Stimulated activated CD4-positive, alpha-beta T cell treated with anti-CD3 and anti-CD28 coated beads, Interleukin-15, amount 100 ng/mL, for 24 hours (primary cell): ENCODE measurements at places on chromosomes 7 and 10.

GRCh38 chr7:43104874-43105520 is 7.5 kb upstream of the HECW1 start:
- DNase-seq, result no peak

DNA sequence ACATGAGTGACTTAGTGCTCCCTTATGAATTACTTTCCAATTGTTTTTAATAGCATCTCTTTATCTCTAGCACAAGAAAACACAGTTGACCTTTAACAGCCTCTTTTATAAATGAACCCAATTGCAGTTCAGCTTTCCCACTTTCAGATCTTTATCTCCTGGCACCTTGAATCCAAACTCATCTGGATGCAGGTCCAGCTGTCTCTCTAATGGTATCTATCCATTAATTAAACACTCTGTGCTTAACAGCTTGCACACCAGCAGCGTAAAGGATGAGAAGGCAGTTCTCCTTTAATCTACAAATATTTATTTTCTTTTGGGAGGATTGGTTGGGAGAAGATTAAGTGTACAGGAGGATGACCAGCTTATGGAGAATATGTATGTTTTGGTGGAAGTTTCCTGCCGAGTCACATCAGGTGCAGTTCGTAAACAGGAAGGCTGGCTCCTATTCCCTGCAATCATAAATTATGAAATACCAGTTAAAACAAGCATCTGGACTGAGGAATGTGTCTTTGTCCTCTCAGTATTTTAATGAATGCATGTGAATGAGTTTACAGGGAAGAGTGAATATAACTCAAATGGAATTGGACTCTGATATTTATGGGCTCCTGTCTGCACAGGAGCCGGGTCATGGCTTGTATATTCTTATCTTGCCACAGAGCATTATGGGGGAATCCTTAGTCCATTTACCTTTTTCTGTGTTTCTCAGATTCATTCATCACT is 232.7 kb downstream of the PHF14 start:
- DNase-seq, result no peak

GRCh38 chr10:13439313-13440184 is 89.3 kb downstream of the BEND7 start:
- DNase-seq, result peak; percentile 31

DNA sequence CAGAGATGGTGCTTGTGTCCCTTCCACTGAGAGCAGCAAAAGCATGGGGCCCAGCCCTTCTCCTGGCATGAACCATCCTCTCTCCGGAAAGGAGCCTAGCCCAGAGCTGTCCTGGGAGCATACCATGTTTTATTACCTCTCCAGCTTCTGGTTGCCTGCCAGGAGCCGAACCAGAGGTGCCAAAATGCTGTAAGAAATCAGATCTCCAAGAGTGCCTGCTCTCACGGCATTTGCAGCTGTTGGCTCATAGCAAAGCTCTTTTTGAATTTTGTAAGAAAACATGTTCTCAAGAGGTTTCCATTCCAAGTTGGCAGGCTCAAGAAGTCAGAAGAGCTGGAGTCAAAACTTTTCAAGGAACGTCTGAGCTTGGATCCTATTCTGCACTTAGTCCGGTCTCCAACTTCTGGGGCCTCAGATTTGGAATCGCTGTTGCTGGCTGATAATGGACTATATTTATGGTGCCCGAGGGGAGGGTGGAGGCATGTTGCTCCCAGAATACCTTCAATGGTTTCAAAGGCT is 211.7 kb upstream of the MKI67 start:
- DNase-seq, result no peak

GRCh38 chr10:33341637-33342036 is 7.2 kb upstream of the NRP1 start:
- no peak for DNase-seq

DNA sequence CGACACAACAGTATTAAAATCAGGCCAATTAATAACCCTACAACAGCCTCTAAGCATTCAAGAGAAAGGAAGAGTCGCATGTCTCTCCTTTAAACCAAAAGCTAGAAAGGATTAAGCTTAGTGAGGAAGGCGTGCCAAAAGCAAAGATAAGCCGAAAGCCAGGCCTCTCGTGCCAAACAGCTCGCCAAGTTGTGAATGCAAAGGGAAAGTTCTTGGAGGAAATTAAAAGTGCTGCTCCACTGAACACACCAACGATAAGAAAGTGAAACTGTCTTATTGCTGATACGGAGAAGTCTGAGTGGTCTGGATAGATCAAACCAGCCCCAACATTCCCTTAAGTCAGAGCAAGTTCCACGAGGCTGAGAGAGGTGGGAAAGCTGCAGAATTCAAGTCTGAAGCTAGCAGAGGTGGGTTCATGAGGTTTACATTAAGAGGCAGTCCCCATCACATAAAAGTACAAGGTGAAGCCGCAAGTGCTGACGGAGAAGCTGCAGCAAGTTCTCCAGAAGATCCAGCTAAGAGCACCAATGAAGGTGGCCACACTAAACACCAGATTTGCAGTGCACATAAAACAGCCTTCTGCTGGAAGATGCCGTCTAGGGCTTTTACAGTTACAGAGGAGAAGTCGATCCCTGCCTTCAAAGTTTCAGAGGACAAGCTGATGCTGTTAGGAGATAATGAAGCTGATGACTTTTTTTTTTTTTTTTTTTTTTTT is 194.8 kb downstream of the MAD1L1 start:
- DNase-seq, result peak; percentile 15

DNA sequence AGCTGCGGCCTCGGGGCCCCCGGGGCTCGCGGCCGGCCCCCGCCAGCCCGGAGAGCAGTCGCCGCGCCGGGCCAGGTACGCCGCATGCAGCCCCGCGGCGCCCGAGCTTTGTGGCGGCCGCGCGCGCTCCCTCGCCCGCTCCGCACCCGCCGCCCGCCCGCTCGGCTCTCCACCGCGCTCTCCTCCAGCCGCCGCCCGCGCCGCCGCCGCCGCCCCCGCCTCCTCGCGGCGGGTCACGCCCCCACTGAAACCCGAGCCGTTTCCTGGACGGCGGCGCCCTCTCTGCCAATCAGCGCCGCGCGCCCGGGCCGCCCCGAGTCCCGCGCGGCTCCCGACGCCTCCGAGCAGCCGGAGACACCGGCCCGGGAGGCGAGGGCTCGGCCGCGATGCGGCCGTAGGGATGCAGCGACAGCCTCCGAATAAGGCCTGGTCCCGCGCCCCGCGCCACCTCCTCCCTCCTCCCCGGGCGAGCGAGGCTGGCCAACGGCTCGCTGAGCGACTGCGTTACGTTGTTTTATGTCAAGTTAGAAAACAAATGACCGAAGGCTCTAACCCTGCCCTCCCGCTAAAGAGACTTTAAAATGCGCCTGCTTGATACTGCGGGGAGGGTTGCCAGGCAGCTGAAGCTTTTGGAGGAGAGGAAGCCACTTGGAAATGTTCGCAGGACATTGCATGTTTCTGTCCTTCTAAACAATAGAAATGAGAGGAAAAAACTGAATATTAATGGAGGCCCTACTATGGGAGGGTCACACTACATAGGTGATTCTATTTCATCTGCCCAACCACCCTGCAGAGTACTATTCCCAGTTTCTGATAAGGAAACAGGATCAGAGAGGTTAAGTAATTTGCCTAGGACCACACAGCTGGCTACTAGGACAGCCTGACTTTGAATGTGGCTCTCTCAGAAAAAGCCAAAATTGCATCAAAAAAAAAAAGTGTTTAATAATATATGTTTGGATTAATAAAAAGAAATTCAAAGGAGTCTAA is at the start of gene FGFR2:
TSS of gene FGFR2 (minus strand) at position 182 of the 987 bp plus-strand sequence. CDS start 4,627 bp downstream, outside the sequence.
- DNase-seq, result peak; percentile 61

- DNase-seq, result no peak
Observed at GRCh38 chr10:129755158-129755591, 208.9 kb downstream of the EBF3 start.

DNA sequence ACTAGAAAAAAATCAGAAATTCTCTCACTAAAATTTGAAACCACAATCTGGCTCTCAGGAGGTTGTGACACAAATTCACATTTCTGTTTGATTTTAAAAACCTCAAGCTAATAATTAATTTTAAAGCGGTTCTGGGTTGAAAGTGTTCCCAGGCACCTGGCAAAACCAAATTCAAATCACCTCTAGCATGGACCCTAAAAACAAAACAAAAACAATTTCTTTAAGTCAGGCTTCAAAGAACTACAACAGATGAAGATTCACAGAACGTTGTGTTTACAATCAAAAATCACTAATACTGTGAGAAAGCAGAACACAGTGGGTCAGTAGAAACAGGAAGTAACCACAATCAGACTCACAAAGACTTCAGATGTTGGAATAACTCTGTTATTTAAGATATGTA is 7.2 kb upstream of the RELN start:
- no peak for DNase-seq

GRCh38 chr7:22554184-22554583 is 54.2 kb upstream of the STEAP1B start:
- DNase-seq, result no peak

GRCh38 chr10:4606856-4607636 is 219.0 kb upstream of the AKR1E2 start:
- DNase-seq, result no peak

GRCh38 chr10:59580026-59580863 is 129.4 kb downstream of the SLC16A9 start:
- DNase-seq, result no peak

GRCh38 chr10:93342366-93342765 is 139.8 kb downstream of the MYOF start:
- no peak for DNase-seq

- no peak for DNase-seq
Observed at GRCh38 chr7:139640681-139641080, 117.2 kb downstream of the CLEC2L start.

DNA sequence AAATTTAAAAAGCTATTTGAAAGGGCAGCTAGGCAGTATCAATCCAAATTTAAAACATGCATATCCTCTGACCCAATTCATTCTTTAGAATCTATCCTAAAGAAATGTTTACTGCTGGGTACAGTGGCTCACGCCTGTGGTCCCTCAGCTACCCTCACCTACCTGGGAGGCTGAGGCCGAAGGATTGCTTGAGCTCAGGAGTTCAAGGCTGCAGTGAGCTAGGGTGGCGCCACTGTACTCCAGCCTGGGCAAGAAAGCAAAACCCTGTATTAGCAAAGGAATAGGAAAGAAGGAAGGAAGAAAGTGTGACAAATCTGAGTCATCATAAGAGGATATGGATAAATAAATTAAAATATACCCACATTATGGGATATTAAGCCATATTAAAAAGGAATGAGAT is 36.3 kb downstream of the C7orf33 start:
- no peak for DNase-seq

- DNase-seq, result no peak
Observed at GRCh38 chr10:57367412-57367811, 900.3 kb downstream of the IPMK start.

GRCh38 chr7:80088705-80089104 is 45.9 kb upstream of the GNAI1 start:
- DNase-seq, result no peak

DNA sequence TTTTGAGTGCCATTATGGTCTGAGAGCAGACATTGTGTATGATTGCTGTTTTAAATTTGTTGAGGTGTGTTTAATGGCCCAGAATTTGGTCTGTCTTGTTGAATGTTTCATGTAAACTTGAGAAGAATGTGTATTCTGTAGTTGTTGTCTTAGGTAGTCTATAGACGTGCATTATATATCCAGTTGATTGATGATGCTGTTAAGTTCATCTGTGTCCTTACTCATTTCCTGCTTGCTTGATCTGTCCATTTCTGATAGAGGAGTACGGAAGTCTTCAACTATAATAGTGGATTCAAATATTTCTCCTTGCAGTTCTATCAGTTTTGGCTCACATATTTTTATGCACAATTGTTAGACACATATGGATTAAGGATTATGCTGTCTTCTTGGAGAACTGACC is 16.0 kb downstream of the PTPN12 start:
- no peak for DNase-seq

GRCh38 chr10:87585565-87586514 is 73.8 kb upstream of the PAPSS2 start:
- no peak for DNase-seq

DNA sequence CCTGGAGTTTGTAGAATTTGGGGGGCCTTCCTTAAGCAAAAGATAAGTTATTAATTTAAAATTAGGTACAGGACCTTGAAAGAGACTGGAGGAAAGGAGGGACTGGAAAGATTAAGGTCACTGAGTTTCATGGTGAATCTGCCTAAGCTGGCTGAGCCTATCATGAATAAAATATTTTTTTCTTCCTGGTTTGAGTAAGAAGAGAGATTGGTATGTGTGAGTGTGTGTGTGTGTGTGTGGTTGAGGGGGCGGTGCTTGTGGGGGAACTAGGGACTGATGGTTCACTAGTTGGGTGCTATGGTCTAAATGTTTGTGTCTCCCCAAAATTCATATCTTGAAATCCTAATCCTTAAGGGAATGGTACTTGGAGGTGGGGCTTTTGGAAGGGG is 142.5 kb upstream of the PRKCQ start:
- peak; percentile 31 for DNase-seq

- DNase-seq, result no peak
Observed at GRCh38 chr7:117012696-117013095, 59.4 kb downstream of the ST7 start.

- no peak for DNase-seq
Observed at GRCh38 chr10:102324061-102324460, 71.4 kb upstream of the NFKB2 start.

- DNase-seq, result no peak
Observed at GRCh38 chr7:63205136-63205535, 793.5 kb upstream of the ZNF722 start.

GRCh38 chr7:2411815-2412586 is 8.6 kb downstream of the CHST12 start:
- no peak for DNase-seq

GRCh38 chr7:29315122-29315891 is 120.7 kb downstream of the CHN2 start:
- DNase-seq, result no peak

DNA sequence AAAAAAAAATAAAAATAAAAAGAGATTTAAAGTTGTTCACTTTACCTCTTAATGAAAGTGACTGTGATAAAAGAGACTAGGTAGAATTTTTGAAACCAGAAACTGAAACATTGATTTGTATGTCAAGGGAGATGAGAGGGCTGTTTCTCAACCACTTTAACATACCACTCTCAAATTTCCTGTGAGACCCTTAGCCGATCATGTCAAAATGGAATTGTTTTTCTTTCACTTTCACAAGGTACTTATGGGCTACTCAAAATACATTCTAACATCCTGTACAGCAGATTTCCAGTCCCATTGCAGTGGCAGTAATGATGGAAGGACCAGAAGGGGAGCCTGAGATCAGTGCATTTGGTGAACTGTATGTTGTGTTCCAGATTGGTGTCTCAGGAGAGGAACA is 261.2 kb downstream of the PPP1R3A start:
- no peak for DNase-seq

GRCh38 chr7:48045195-48045765 is 9.9 kb downstream of the C7orf57 start:
- DNase-seq, result no peak

DNA sequence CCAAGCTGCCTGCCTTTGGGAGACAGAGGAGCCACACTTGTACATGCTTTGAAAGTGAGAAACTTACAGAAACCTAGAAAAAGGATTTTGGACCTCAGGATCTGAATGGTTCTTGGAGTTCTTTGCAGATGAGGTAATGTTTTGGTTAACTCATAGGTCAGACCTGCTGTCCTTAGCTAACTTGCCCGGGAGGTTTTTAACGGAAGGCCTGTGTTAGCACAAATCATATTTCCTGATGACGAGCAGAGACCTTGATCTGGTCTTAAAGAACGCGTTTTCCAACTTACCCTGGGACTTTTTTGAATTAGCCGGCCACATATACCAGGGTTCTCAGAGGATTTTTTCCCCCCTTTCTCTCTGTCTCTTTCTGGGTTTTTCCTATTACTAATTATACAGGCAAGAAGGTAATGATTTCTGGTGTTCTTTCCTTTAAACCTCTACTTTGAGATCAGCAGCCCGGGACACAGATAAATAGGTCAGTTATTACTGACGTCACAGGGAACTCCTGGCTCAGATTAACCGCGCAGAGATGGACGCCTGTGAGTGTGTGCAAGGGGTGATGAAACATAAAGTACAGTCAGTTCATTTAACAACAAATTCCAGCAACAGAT is 101.7 kb upstream of the KLF6 start:
- DNase-seq, result no peak
